H4 (cell line): ENCODE measurements at places on chromosomes 7 and 10.

DNA sequence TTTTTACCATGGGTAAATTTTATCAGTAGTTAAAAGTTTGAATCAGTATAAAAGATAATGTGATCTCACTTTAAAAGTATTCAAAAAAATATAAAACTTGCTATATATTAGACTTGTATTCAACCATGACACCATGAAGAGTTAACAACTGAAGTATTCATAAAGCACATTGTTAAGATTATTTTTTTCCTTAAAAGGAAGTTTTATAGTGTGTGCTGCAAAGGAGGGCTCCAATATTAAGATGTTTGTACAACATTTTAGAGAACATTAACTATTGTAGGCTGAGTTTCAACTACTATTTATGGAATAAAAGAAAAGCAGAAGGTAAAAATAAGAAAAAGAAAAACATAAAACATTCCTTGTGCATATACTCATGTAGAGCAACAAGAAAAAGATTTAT, 24.5 kb upstream of the CUBN start:
- no peak for DNase-seq

- no peak for DNase-seq
Observed at GRCh38 chr10:120646159-120646732, 189.2 kb downstream of the PLPP4 start.

- no peak for DNase-seq
Observed at GRCh38 chr10:51768886-51769465, 69.6 kb upstream of the CSTF2T start.

DNA sequence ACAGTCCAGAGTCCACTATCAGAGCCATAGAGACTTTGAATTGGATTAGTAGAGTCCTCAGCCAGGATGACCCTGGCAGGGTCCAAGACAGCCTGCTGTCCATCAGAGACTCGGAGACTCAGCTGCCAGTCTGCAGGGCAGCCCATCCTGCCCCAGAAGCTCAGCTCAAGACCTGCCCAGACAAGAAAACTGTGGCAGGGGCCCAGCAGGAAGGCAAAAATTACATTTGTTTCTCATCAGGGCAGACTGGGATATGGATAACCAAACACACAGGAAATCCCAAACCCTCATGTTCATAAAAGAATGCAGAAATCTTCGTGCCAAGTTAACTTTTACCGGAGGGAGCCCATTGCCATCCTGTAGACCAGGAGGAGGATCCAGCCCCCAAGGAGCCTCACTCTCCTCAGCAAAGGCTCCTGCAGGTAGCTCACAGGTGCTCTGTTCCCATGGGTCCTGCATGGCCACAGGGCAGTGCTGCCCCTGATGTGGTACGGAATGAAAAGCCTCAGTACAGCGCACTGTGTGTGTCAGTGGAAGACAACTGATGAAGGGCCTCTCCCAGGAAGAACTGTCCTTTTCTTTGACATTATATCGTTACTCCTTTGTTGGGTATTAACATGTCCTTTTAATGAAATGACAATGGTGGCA, 222.2 kb downstream of the KCNMA1 start:
- DNase-seq = no peak

GRCh38 chr7:98051118-98051744, 55.4 kb upstream of the LMTK2 start:
- DNase-seq = no peak
